ENCODE measurements at places on chromosomes 3 and 15. TPM values are rescaled to one million over a fixed set of nuclear protein-coding genes. Genes with fewer than 3 reads are reported as not detected.

The APBA2 gene
- polyA plus RNA-seq: 5.9 TPM

The RETNLB gene
- not detected for polyA plus RNA-seq

The TSPAN3 gene
- polyA plus RNA-seq: 72.5 TPM

The CATSPER2 gene
- 1.1 TPM for polyA plus RNA-seq

The HIGD2B gene
- polyA plus RNA-seq: 0.45 TPM

The TAGLN3 gene
- 13.0 TPM for polyA plus RNA-seq

The GOLGA8Q gene
- not detected for polyA plus RNA-seq

The CCDC80 gene
- polyA plus RNA-seq: 6.0 TPM

The DZIP1L gene
- polyA plus RNA-seq: 10.0 TPM

The ARPIN gene
- polyA plus RNA-seq: 0.79 TPM

The TEX55 gene
- polyA plus RNA-seq: not detected

The CHRNA7 gene
- 4.6 TPM for polyA plus RNA-seq

The OR5K2 gene
- polyA plus RNA-seq: not detected

GRCh38 chr3:117165176-117165575 lies 455.6 kb downstream of the TUSC7 start:
- DNase-seq: no peak

- peak; percentile 52 for DNase-seq
These were observed 81.2 kb downstream of the SRGAP3 start for GRCh38 chr3:9168241-9168741.

DNA sequence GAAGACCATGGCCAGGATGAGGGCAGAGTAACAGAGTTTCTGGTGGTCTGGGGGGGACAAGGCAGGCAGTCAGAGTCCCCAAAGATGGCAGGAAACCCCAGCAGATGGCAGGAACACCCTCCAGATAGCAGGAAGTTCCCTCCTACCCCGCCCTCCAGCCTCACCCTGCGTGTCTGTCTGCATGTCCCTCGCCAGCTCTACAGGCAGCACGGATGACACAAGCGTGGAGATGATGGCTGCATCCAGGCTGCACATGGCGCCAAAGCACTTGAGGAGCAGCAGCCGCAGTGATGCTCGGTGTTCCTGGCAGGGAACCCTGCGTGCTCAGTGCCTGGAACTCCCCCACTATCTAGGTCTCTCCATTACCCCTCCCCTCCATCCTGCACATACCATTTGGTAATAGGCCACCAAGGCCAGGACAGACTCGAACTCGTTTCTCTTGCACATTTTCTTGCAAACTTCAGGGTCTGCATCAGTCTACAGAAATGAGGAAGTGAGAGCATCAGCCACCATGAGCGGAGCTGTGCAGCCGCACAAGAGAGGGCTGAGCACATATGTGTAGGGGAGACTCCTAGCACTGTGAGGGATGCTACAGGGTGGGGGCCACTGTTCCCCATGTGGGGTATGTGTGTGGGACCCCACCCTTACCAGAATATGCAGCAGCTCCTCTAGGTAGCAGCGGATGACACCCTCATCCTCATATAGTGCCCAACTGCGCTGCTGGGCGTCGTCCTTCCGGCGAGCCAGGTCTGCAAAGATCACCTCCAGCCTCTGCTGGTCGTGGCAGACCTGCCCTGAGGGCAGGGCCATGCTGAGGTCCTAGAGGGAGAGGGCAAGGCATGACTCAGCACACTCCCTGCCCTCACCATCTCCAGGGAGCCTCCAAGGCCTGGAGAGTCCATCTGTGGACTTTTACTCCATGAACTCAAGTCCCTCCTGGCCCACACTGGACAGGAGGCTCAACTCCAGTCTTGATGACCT lies 6.0 kb downstream of the NCKIPSD start:
- no peak for DNase-seq

DNA sequence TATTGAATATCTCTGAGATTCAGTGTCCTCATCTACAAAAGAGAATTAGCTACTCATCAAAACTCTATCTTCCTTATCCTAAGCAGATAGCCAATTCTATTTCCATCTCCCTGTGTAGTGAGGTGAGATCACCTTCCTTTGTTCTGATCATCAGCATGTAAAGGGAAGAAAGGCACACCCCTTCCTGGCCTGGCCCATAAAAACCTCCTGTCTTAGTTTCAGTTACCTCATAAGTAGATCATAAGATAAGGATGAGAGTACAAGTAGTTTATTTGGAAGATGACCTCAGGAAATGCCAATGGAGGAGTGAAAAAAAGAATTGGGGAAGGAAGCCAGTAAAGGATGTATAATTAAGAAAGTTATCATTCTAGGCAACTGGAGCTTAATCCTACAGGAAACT lies 114.5 kb upstream of the GADL1 start:
- peak; percentile 6 for DNase-seq

GRCh38 chr3:47877719-47878118 lies 74.8 kb downstream of the DHX30 start:
- no peak for DNase-seq

DNA sequence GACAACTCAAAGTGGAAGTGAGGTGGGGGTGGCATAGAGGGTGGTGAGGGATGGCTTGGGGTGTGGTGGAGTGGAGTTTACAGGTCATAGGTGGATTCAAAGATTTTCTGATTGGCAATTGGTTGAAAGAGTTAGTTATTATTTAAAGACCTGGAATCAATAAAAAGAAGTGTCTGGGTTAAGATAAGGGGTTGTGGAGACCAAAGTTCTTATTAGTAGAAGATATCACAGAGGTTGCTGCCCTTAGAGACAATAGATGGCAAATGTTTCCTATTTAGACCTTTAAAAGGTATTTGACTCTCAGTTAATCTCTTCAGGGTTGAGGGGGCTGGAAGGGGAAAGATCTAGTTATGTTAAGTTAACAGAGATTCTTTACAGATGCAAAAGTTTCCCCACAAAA lies 412.3 kb upstream of the TBL1XR1 start:
- no peak for DNase-seq

GRCh38 chr15:62407962-62408361 lies 242.9 kb upstream of the C2CD4B start:
- no peak for DNase-seq

DNA sequence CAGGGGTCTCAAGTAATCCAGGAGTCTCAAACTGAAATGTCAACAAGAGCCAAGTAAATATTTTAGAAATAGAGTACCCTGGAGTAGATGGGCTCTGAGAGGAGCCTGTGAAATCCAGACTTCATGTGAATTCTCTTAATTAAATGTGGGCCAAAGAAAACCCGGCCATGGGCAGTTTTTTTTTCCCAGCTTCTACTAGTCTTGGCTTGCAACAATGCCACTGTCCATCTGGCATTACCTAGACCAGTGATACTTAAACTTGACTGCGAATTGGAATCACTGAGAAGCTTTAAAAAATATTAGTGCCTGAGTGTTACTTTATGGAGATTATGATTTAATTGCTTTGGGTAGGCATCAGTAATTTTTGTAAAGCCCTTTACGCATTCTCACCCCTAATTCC lies 66.4 kb upstream of the GOLGA6B start:
- no peak for DNase-seq

DNA sequence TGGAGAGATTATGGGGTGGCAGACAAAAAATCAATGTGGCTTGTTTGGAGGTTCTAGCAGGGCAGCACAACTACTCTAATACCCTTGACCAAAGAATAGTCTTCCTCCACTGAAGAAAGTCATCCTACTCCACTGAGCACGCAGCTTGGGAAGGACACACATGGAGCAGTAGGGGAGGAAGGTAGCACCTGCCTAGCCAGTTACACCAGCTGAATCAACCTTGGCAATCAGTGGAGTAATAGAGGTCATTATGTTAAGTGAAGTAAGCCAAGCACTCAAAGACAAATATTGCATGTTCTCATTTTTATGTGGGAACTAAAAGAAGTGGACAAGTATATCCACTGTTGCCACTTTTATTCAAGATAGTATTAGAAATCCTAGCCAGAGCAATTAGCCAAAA lies 555.8 kb upstream of the ALCAM start:
- DNase-seq: no peak

DNA sequence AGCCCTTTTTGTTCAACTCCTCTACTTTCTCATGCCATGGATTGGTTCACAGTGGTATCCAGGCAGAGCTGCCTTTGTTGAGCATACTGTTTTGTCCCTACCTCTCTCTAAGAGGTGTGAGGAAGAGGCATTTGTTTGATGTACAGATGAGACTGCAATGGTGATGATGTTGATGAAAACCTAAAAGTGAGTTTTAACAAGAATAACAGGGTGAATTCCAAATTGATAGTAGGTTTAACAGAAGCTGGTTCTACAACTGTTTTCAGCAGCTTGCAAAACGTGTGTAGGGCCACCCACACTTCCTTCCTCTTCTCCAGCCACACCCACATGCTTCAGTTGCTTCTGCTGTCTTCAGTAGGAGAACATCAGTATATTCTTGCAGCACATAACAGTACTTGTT lies 10.2 kb downstream of the SNRK start:
- no peak for DNase-seq

DNA sequence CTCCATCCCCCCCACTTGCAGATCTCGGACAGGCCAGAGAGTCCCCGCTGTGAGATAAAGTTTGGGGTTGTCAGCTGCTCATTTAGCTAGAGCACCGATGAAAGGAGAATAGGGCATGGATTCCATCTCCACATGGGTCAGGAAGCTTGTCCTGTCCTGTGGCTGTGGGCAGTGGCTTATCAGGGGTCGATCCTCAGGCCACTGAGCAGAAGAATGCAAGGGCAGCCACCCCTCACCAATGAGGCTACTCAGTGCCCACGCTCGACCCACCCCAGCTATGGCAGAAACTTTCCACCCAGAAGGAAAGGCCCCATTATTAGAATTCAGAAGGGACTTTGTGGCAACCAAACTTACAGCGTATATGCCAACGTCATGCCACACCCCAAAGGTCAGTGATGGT lies 43.3 kb downstream of the CPN2 start:
- DNase-seq: no peak

DNA sequence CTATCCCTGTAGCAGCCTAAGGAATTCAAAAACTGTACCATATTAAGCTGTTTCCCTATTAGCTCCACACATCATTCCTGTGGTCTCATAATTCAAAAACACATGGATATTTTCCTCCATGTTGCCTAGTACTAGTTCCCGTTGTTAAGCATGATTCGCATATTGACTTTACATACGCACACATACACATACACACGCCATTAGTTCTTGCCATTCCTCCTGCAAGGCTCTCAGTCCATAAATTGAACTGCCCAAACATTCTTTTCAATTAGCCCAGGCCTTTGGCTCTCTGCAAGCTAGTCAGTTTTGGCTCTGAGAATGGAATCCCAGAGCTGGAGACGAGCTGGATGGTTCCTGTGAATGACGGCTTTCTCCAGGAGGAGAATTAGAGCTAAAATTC lies 57.2 kb upstream of the RAD18 start:
- no peak for DNase-seq

DNA sequence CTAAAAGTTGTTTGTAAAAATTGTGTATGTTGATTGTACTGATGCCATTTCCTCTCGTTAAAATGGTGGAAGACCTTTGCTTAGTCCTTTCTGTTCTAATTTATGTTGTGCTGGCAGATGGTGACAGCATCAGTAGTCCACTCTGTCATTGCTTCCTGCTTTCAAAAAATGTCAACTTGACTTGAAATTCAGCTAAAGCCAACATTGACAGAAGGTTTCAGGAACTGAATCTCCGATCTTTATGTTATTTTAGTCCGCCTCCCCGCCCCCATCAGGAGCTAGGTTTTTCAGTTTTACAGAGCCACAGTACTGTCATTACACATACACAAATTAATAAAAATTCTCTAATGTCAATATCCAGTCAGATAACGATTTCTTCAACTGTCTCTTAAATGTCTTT lies 1.5 kb downstream of the CEP63 start:
- no peak for DNase-seq

DNA sequence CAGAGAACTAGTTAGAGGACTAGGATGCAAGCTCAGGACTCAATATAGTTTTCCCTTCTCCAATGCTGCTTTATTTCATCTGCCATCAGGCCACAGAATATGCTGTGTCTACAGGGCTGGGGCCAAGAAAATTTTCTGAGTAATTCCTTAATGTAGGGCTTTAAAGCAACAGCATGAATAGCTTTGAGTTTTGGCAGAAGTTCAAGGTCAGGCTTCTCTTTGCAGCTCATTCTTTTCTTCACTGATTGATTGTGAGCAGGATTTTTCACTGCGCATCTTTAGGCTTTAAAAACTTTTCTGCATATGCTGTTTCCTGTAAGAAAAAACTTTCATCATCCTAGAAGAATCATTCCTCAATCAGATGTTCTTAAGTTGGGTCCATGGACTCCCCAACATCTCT lies 4.6 kb downstream of the TMEM108 start:
- DNase-seq: no peak

GRCh38 chr3:8603115-8603710 lies 41.4 kb downstream of the SSUH2 start:
- no peak for DNase-seq

DNA sequence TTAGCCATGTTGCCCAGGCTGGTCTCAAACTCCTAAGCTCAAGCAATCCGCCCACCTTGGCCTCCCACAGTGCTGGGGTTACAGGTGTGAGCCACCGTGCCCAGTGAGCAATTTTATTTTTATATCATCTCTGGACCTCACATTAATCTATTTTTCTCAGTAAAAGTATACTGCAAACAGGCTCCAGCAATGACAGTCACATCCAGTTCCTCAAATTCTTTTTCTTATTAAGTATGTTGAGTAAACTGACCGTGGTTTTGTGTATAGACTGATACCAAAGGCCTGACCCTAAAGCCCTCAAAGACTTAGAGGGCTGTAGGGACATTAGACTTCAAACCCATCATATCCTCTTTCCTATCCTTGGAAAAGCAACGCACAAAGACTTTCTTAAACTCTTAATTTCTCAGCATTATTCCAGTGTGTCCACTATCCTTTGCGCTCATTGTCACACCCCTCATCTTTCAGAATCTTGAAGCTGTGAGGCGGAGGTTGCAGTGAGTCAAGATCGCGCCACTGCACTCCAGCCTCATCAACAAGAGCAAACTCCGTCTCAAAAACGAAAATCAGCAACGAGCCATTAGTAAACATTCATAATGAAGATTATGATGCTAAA lies 2.0 kb downstream of the NGLY1 start:
- no peak for DNase-seq

- no peak for DNase-seq
These were observed 149.4 kb upstream of the SLC6A11 start for GRCh38 chr3:10666621-10667020.

DNA sequence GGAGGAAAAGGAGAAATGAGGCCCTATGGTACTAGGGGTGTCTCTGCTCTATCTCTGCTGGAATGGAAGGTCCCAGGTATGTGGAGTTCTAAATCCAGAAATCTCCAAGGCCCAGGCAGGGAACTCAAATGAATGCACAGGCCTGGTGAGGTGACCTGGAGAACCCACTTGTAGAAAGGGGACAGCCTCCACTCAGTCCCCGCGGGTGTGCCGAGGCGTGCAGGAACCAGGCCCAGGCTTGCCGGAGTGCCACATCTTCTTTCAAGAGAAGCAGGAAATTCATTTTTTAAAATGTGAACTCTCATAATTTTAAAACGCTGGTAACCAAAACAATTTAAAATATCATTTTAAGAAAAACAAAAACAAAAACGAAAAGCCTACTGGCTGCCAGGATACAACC lies 32.2 kb upstream of the ADCY5 start:
- DNase-seq: no peak

DNA sequence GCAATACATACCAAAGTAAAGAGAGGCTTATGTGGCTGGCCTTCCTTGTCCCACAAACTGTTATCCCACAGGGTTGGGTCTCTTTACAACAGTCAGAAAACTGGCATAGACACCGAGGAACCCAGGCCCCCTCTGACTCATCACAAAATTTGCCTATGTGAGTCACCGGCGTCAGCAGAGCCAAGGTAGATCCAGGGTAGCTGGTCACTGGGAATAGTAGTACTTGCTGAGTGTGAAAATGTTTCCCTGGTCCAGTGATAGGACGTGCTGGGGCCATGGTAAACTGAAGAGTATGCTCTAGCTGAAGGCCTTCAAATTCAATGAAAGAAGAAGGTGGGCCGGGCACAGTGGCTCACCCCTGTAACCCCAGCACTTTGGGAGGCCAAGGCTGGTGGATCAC lies 27.1 kb upstream of the SKIL start:
- DNase-seq: no peak

GRCh38 chr3:198107840-198108734 lies 148.1 kb downstream of the LMLN start:
- peak; percentile 28 for DNase-seq
